ENCODE measurements at places on chromosomes 11 and 22. TPM values are rescaled to one million over a fixed set of nuclear protein-coding genes. Genes with fewer than 3 reads are reported as not detected.

The KRTAP5-8 gene
- not detected for total RNA-seq

The ZNF280B gene
- 0.25 TPM for total RNA-seq

- no peak overlapping the region for H3K4me3 ChIP-seq
- peaks cover 10% of the 10 kb centered on the region for H3K4me1 ChIP-seq
- H3K36me3 ChIP-seq = no peaks in the 10 kb centered on the region
- no peaks in the 10 kb centered on the region for H3K27me3 ChIP-seq
- no peak for DNase-seq
These were observed 44.5 kb downstream of the WEE1 start for GRCh38 chr11:9617940-9618339.

GRCh38 chr11:4903484-4903883 lies at the start of gene OR51A7:
Gene OR51A7, plus strand, starts transcription at chr11:4903783. Its CDS starts 3,587 bp downstream, at chr11:4907370.
- no peaks in the 10 kb centered on the region for H3K36me3 ChIP-seq
- H3K27me3 ChIP-seq = no peaks in the 10 kb centered on the region
- no peak within 1 kb of the TSS for H3K4me3 ChIP-seq

The IGSF9B gene
- 10.1 TPM for total RNA-seq

The PTPRJ gene
- 4.7 TPM for total RNA-seq

- H3K27me3 ChIP-seq = no peaks in the 10 kb centered on the region
- no peak overlapping the region for H3K27ac ChIP-seq
- no peaks in the 10 kb centered on the region for H3K4me1 ChIP-seq
- DNase-seq = no peak
- no peak overlapping the region for H3K4me3 ChIP-seq
These were observed 23.2 kb downstream of the SMIM38 start for GRCh38 chr11:69178819-69179482.

DNA sequence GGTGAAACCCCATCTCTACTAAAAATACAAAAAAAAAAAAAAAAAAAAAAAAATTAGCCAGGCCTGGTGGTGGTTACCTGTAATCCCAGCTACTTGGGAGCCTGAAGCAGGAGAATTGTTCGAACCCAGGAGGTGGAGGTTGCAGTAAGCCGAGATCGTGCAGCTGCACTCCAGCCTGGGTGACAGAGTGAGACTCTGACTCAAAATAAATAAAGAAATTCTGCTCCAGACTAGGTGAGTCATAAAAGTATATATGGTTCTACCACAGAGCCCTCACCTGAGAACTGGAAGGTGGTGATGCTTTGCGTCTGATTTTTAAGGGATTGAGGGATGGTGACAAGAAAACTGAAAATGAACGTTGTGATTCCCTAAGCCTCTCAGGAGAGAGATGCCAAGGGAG lies 58.4 kb downstream of the NTM start:
- H3K27ac ChIP-seq = no peak overlapping the region
- no peaks in the 10 kb centered on the region for H3K27me3 ChIP-seq
- no peaks in the 10 kb centered on the region for H3K4me1 ChIP-seq
- DNase-seq = no peak

The TCF20 gene
- 30.4 TPM for total RNA-seq

DNA sequence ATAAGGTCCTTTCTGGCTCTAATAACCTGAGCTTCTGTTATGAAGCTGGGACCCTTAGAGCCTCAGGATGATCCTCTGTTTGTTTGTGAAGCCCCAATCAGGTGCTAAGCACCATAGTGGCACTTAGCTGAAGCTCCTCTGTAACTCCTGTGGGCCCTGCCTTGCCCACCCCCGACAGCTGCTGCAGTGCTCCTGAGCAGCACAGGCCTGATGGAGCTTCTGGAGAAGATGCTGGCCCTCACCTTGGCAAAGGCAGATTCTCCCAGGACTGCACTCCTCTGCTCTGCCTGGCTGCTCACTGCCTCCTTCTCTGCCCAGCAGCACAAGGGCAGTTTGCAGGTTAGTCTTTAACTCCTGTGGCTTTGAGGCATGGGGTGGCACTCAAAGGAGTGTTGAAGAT lies 19.0 kb upstream of the CCDC134 start:
- H3K4me3 ChIP-seq = no peak overlapping the region
- H3K36me3 ChIP-seq = no peaks in the 10 kb centered on the region
- no peak for DNase-seq
- no peaks in the 10 kb centered on the region for H3K27me3 ChIP-seq
- no peak overlapping the region for H3K27ac ChIP-seq

- no peak for DNase-seq
- no peak overlapping the region for H3K27ac ChIP-seq
- no peaks in the 10 kb centered on the region for H3K4me1 ChIP-seq
- H3K36me3 ChIP-seq = peaks cover 48% of the 10 kb centered on the region
- no peaks in the 10 kb centered on the region for H3K27me3 ChIP-seq
These were observed 12.0 kb downstream of the PPIL2 start for GRCh38 chr22:21677606-21678443.

The INPP5J gene
- 5.9 TPM for total RNA-seq

DNA sequence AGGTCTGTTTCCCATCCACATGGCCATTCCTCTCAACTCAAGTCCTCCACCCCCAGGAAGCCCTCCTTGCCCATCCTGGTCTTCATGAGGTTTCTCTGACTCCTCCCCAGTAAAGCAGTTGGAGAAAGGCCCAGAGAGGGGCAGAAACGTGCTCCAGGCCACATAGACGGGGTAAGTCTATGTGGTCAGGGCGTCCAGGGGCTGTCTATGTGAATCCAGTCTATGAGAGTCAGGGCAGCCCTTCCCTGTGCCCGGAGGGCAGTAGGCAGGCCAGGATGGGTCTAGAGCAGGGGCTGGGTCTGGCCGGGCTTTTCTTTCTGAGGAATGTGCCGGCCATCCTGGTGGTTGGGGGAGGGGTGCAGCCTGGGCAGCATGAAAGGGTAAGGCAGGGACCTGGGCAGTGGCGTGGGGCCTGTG lies 11.7 kb downstream of the GUCD1 start:
- H3K36me3 ChIP-seq = peaks cover 65% of the 10 kb centered on the region
- H3K4me1 ChIP-seq = peaks cover 17% of the 10 kb centered on the region
- no peaks in the 10 kb centered on the region for H3K27me3 ChIP-seq
- no peak for DNase-seq

The OR4D5 gene
- not detected for total RNA-seq

DNA sequence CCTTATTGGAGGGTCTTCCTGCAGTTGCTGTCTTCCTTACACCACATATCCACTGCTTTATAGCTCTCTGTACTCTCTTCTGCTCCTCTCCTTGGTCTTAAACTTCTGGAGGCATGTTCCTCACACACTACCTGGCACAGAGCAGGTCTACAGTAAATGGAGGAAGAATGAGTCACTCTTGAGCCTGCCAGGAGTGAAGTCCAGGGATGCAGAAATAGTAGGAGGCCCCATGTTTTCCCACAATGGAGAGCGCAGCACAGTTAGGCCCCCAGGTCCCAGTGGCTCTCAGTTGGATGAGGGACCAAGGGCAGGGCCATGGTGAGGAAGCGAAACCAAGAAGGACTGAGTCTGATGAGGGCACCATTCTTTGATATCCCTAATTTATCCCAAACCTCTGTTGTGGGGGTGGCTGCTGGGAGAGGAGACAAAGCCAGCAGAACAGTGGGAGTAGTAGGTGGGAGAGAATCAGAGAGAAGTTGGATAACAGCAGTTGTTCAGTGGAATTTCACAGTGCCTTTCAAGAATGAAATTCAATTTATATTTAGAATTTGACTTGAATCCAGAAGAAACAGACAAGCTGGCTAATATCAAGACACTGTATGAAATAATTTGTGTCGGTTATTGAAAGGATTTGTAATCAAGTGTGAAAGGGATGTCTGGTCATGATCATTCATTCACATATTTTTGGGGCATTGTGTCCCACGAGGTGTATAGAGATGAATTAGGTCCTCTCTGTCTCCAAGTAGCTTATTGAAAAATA lies 187.8 kb downstream of the HIPK3 start:
- no peaks in the 10 kb centered on the region for H3K36me3 ChIP-seq
- H3K27me3 ChIP-seq = no peaks in the 10 kb centered on the region
- H3K27ac ChIP-seq = no peak overlapping the region

The FAM83F gene
- 12.8 TPM for total RNA-seq

DNA sequence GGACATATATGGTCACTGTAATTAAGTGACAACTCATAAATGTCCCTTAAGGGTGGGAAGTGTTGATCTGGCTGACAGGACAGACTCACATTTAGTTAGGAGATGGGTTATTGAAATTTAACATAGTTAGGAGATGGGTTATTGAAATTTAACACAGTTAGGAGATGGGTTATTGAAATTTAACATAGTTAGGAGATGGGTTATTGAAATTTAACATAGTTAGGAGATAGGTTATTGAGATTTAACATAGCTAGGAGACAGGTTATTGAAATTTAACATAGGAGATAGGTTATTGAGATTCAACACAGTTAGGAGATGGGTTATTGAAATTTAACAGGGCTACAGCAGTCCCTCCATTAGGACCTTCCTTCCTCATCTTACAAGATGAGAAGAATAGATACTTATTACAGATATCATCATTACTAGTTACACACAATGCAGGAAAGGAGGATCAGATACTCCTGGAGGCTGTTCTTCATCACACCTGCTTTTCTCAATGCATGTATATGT lies 98.5 kb downstream of the MTNR1B start:
- H3K27me3 ChIP-seq = no peaks in the 10 kb centered on the region
- H3K4me3 ChIP-seq = no peak overlapping the region
- H3K27ac ChIP-seq = no peak overlapping the region

The TNNI2 gene
- not detected for total RNA-seq

- H3K27me3 ChIP-seq = no peaks in the 10 kb centered on the region
- H3K4me1 ChIP-seq = peaks cover 26% of the 10 kb centered on the region
- no peak overlapping the region for H3K4me3 ChIP-seq
- H3K36me3 ChIP-seq = no peaks in the 10 kb centered on the region
These were observed 96.9 kb downstream of the SLC1A2 start for GRCh38 chr11:35322318-35322979.
